ENCODE measurements at places on chromosomes 7 and 10.

DNA sequence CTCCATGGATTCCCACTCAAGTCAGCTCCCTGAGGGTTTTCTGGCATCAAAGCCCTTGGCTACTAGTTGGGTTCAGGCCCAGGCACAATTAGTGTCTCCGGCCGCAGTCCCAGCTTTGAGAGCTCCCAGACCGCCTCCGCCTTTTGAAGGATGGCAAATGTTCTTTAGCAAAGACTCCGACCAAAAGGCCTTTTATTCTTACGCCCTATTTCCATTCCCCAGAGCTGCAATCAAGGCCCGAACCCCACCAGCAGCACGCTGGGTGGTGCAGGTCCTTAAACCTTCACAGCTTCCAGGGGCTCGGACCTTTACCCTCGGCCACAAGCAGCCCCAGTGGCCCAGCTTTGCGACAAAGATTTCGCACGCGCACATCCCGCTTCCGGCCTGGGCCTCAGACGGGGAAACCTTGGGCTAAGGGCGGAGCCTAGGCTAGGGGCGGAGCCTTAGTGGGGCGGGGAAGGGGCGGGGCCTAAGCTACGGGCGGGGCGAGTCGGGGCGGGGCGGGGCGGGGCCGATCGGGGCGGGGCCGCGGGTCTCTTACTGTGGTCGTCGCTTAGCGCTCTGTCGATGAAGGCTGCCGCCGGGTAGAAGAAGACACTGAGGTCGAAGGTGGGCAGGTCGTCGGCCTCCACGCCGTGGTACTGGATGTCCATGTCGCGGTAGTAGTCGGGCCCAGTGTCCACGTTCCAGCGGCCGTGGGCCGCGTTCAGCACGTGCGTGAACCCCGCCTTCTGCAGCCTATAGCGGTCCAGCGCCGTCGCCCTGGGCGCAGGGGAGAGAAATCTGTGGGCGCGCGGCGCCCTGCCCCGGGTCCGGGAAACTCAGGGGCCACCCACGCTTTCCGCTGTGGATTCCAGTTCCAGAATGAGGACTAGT lies 68.0 kb upstream of the SAMD8 start:
- peak; percentile 40 for DNase-seq

DNA sequence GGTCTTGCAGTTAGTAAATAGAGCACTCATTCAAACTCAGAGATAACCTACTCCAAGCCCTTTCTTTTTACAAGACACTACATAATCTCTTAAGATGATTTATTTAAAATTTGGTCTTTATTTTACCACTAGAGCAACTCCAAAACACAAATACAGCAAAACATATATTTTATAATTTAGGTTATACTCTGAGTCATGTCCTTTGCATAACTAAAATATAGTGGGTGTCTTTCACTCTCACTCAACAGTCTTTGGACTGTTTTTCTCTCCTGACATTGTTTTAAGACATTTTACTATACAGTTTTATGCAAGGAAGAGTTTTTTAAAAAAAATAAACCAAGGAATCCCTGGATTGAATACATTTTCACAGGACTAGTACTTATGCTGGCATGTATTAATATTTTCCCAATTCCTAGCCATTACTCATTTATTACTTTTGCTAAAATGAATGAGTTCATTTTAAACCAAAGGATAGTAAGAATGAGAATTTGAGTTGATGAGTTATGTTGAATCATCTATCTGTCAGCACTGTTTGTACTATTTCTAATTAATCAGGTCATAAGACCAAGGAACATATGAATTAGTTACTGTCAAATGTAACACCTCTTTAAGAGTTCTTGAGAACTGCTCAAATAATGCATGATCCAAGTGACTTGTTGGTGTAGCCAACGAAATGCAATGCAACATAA lies 303.1 kb upstream of the FZD1 start:
- no peak for DNase-seq

DNA sequence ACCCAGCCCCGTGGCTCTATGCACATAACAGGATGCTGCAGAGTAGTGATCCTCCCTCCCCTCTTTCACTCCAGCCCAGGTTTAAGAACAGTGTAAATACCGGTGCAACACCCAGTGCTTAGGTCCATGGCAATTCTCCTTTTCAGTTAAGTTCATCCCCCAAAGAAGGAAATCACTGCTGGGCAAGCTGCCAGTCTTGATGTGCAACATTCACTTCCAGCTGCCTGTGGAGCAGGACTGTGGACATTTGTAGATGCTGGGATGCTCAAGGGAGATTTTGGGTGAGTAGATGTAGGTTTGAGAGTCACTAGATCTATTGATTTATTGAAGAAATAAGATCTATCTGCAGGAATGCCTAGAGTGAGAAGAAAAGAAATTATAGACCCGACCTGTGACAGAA lies 294.3 kb upstream of the KIAA1217 start:
- DNase-seq, result no peak

- peak; percentile 79 for DNase-seq
Observed at GRCh38 chr10:88114368-88114767, 250.9 kb downstream of the PTEN start.

DNA sequence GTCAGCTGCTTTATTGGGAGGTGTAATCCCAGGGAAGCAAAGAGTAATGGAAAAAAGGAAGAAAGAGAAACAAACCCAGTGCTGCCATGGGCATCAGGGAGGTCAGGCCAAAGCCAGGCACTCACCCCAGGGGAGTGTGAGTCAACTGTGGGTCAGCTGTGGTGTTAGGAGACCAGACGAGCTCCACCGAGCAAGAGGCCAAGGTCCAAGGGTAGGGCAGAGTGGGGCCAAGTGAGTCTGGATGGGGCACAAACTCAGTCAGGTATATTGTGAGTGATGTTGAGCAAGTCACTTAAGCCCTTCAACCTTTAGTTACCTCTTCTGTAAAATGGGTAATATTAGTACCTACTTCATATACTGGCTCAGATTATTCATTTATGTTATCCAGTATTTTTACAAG lies 30.4 kb upstream of the CDK13 start:
- no peak for DNase-seq

DNA sequence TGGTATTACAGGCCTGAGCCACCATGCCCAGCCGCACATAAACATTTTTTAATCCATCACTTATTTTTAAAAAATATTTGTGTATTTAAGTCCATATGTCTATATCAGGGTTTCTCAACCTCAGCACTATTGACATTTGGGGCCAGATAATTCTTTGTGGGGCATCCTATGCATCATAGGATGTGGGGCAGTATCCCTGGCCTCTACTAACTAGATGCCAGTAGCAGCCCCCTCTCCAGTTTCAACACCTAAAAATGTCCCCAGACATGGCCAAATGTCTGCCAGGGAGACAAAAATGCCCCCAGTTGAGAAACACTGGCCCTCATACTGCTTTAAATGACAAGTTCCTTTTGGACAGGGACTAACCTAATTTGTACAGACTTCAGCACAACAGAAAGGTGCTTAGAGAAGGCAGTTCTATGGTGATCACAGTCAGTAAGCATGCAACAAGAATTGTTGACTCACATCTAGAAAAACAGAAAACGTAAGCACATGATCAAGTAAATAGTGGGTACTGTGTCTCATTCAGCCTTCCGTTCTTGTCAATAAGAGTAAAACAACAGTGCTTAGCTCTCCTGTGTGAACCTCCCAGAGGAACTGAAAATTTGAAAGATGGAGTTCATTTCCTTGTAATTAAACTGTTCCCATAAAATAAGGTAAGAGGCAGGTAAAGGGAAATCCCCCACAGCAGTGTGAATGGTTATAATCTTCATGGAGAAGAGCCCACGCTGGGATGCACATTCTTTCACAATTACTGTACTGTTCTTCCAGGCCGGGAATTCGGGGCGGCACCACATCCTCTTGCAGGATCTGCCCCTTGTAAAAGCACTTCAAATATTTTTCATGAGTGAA lies 17.3 kb upstream of the ADRB1 start:
- peak; percentile 22 for DNase-seq

DNA sequence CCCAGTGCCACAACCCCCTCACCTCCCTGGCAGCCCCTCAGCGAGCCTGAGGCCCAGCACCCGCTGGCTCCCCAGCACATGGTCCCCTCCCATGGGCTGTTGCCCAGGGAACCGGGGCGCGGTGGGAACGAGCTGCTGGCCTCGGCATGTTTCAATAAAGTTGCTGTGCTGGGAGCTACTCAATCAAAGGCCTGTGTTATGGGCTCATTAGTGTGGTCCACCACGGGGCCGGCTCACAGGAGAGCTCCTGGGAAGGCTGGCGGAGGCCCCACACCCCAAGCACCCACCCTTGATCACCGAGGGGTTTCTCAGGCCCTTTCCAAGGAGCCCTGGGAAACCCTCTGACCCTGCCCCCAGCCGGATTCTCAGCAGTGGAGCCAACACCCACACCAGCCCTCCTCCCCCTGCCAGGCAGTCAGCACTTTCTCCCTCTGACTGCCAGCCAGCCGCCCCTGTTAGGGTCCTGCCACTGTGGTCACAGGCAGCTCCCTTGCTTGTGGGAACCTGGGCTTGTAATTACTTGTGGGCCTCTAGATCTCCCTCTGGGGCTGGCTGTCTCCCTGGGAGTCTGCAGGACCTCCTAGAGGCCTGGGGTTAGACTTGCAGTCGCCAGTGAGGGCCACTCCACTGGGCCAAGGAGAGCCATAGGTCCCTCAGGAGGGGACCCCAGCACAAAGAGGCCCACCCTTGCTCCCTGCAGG lies 24.8 kb upstream of the TRIM8 start:
- DNase-seq, result no peak

- DNase-seq, result no peak
Observed at GRCh38 chr7:13107291-13107690, 419.9 kb downstream of the ARL4A start.

DNA sequence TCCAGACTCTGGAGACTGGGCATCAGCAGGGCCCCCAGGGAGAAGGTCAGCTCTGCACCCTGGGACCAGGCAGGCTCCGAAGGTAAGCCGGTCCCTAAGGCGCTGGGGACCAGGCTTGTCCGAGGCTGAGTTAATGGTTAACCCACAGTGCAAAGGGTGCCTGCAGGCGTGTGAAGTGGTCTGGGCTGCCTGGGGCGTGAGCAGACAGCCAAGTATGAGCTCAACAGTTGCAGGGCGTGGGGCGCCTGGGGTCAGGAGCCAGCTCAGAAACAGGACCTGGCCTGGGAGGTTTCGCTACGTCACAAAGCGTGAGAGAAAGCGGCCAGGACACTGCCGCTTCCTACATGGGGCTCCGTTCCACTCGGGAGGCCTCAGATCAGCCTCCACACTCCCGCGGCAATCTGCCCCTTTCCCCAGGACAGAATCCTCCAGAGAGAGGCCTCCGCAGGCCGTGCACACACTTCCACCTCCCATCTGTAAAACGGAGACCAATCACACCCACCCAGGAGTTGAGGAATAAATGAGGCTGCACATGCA lies 16.0 kb downstream of the PDGFA start:
- DNase-seq, result no peak

DNA sequence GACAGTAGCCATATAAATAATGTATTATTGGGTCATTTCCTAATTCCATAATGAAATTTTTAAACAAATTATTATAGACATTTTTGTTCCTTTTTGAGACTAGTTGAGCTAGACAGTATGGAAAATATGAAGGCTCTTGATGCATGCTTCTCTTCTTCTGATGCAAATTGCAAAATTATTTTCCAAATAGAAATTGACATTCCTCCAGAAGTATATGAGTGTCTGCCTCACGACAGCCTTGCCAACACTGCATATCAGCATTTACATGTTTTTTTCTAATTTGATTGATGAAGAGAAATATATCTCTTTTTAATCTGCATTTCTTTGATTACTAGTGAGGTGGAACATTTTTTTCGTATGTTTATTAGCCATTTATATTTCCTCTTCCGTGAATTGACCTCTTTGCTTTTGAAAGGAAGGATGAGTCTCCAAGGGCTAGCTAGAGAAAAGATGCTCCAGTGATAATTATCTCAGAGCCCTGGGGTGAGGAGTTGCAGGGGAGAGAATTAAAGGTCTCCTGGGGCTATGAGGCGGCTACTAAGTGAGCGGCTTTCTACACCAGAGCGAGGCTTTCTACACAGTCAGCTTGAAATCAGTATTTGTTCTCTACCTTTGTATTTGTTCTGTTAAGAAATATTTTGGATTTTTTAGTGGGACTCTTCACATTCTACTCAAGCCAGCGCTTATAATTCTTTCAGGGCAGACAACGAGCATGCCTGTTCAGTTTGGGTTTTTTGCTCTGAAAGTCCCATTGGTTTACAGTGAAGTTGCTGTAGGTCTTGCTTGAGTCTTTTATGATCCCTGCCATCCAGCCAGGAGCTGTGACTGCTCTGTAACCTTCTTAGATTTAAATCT lies 712.2 kb upstream of the GALNT17 start:
- DNase-seq, result no peak

GRCh38 chr10:91090761-91091529 lies 129.5 kb upstream of the PCGF5 start:
- no peak for DNase-seq

DNA sequence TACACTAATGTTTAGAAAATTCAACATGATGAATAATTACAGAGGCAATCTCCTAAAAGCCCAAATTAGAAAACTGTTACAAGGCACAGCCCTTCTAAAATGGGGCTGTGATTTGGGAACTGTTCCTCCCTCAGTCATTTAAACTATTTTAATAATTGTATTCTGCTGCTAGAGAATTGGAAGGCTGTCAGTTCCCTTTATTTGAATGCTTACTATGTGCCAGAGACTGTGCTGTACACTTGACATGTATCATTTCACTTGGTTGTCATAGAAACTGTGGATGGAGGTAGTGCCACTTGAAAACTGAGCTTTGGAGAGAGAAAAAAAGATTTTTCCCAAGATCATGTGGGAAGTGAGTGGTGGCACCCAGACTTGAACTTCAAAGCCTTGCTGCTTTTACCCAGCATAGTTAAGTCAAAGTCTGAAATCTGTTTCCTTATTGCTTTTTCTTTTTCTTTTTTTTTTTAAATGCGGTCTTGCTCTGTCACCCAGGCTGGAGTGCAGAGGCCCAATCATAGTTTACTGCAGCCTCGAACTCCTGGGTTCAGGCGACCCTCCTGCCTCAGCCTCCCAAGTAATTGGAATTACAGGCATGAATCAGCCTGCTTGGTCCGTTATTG lies 23.6 kb downstream of the UBE2D1 start:
- no peak for DNase-seq

DNA sequence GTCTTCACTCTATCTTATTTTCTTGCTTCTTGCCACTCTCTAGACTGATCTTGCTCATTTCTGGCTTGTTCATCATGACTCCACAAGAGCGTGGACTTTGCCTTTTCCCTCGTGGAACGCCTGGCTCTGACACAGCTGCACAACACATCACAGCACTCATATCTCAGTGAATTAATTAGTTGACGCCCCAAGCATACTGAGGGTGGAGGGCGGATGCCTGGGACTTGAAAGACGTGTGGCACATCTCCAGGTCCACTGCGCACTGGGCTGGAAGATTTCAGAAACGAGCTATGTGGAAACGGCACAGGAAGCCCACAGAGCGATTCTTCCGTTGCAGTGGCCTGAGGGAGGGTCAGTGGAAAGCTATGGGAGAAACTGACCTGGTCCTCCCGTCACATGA lies 23.6 kb upstream of the PLEKHA1 start:
- DNase-seq, result no peak
